Activated CD4-positive, alpha-beta T cell treated with anti-CD3 and anti-CD28 coated beads, Interleukin-2, amount 10 ng/mL, durations not matched to agents 24 days and 14 days (primary cell): ENCODE measurements at places on chromosomes 6 and 20. TPM values are rescaled to one million over a fixed set of nuclear protein-coding genes. Genes with fewer than 3 reads are reported as not detected.

GRCh38 chr20:63255931-63256704 lies 1.9 kb upstream of the NKAIN4 start:
- DNase-seq, result no peak
- no peak overlapping the region for H3K4me3 ChIP-seq
- H3K27me3 ChIP-seq, result peaks cover 30% of the 10 kb centered on the region
- H3K27ac ChIP-seq, result no peak overlapping the region
- no peaks in the 10 kb centered on the region for H3K4me1 ChIP-seq

Gene MDFI
- not detected in 2 replicates for total RNA-seq

DNA sequence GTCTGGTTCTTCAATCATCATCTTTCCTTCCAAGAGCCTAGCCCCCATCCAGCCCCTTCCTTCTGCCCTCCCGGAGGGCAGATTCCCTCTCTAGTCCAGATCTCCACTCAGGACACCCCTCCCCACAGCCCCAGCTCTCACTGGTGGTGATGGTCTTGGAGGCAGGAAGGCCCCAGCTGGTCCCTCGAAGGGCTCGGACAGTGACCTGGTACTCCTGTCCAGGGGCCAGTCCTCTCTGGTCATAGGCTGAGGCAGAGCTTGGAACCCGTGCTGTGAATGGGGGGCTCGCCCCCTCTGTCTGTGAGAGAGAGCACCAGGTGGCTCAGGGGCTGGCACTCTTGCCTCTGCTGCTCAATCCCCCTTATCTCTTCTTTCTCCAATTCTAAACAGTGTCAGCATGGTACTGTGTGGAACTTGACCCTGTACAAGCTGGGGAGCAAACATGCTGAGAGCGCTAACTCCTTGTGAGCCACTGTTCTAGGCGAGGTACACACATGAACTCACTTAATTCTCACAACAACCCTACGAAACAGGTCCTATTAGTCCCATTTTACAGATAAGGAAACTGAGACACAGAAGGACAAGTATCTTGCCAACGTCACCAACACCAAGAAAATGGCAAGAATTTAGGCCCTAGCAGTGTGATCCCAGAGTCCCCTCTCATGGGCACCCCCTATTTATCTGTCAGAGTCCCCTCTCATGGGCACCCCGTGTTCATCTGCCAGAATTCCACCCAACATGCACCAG lies 19.9 kb downstream of the TNXB start:
- H3K27me3 ChIP-seq, result peaks cover 73% of the 10 kb centered on the region
- H3K4me3 ChIP-seq, result no peak overlapping the region
- peaks cover 15% of the 10 kb centered on the region for H3K4me1 ChIP-seq
- no peaks in the 10 kb centered on the region for H3K36me3 ChIP-seq
- no peak overlapping the region for H3K27ac ChIP-seq

Gene C6orf163
- total RNA-seq, result 1.3 and 1.9 TPM in 2 replicates

- no peak overlapping the region for H3K4me3 ChIP-seq
- no peaks in the 10 kb centered on the region for H3K36me3 ChIP-seq
- H3K4me1 ChIP-seq, result no peaks in the 10 kb centered on the region
- no peak for DNase-seq
- H3K27me3 ChIP-seq, result no peaks in the 10 kb centered on the region
These were observed 33.5 kb downstream of the PLG start for GRCh38 chr6:160735523-160735922.

GRCh38 chr6:156977527-156978291 lies 200.5 kb downstream of the ARID1B start:
- peaks cover 34% of the 10 kb centered on the region for H3K4me1 ChIP-seq
- H3K36me3 ChIP-seq, result no peaks in the 10 kb centered on the region
- peak overlapping the region; percentile 18 for H3K27ac ChIP-seq

- H3K27ac ChIP-seq, result no peak overlapping the region
- no peak for DNase-seq
- H3K4me1 ChIP-seq, result no peaks in the 10 kb centered on the region
- no peaks in the 10 kb centered on the region for H3K36me3 ChIP-seq
These were observed 210.7 kb downstream of the TFAP2C start for GRCh38 chr20:56839786-56840185.

Gene CITED2
- 49.0 and 56.0 TPM in 2 replicates for total RNA-seq

DNA sequence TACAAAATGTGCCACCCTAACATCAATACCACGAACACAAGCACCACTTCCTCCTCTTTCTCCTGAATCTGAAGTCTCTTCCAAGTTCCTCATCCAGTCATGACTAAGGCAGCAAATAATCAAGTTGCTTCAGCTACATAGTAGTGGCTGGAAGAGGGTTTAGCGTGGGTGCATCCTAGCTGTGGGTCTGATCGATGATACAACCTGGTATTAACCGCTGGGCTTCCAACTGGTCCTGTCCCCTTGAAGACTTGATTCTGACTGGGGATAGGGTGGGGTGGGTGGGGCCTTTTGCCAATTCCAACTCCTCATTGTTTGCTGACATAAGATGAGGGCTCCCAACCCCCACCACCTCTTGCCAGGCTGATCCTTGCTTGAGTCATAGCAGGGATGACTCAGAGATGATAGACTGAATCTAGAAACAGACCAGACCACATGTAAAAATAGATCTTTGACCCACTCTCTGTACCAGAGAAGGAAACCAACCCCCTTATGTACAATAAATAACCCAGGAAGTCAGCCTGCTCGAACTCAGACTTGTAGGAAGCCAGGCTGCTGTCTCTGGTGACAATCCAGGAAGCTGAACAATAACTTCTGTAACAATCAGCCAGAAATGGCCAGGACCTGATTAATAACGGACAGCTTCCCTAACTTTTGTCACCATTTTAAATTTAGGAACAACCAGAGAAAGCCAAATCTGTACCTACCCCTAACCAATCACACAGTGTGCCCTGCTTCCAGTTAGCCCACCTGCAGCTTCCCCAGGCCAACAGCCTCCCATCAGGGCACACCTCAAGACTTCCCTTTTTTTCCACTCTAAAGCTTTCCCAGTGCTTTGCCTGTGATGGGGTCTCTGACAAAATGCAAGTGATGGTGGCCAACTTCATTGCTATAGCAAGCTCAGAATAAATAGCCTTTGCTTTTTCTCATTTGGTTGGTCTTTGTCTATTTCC lies 68.9 kb upstream of the FAM184A start:
- H3K4me1 ChIP-seq, result peaks cover 56% of the 10 kb centered on the region
- DNase-seq, result peak; percentile 78
- H3K27me3 ChIP-seq, result no peaks in the 10 kb centered on the region
- H3K27ac ChIP-seq, result peak overlapping the region; percentile 86
- H3K4me3 ChIP-seq, result peak overlapping the region; percentile 36

- H3K4me1 ChIP-seq, result no peaks in the 10 kb centered on the region
- no peak overlapping the region for H3K4me3 ChIP-seq
- H3K36me3 ChIP-seq, result no peaks in the 10 kb centered on the region
- no peak overlapping the region for H3K27ac ChIP-seq
These were observed 10.6 kb downstream of the RBM24 start for GRCh38 chr6:17291778-17292177.

Gene KPNA5
- 7.2 and 7.7 TPM in 2 replicates for total RNA-seq

Gene HCK
- total RNA-seq, result not detected in 2 replicates

Gene CTAGE9
- not detected in 2 replicates for total RNA-seq

Gene SIRPD
- total RNA-seq, result not detected in 2 replicates

DNA sequence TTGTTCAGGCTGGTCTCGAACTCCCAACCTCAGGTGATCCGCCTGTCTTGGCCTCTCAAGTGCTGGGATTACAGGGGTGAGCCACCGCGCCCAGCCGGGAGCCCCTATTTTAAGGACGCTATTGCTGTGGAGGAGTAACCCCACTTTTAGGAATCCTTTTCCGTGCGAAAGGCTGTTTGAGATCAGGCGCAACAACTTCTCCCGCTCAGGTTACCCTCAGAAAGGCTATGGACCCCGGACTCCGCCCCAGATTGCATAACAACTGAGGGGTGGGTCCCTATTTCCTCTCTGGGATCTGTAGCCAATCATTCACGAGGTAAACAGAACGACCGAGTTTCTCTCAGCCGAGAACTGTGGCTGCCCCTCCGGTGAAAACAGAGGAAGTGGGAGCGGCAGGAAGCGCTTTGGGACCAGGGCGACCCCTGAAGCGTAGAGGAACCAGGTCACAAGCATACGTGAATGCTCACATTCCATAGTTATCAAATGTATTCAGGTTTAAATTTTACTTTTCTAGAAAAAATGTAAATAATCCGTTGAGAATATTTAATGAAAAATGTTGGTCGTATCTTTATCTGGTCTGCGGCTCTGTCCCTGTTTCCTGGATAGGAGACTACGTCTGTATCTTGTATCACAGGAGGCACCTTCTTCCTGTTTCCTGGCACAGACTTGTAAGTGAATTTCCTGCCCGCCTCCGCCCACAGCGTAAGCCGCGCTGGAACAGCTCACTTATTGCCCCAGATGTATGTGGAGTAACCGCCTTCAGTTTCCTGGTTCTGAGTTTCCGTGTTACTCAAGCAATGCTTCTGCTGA lies 26.8 kb downstream of the HLA-E start:
- H3K27me3 ChIP-seq, result no peaks in the 10 kb centered on the region
- peak overlapping the region; percentile 97 for H3K27ac ChIP-seq
- H3K4me3 ChIP-seq, result peak overlapping the region; percentile 83
- peaks cover 44% of the 10 kb centered on the region for H3K4me1 ChIP-seq
- DNase-seq, result peak; percentile 97

Gene MCCD1
- not detected in 2 replicates for total RNA-seq

- H3K36me3 ChIP-seq, result no peaks in the 10 kb centered on the region
- peak overlapping the region; percentile 43 for H3K27ac ChIP-seq
- DNase-seq, result no peak
- H3K4me3 ChIP-seq, result peak overlapping the region; percentile 55
- H3K4me1 ChIP-seq, result peaks cover 6% of the 10 kb centered on the region
These were observed 5.9 kb downstream of the TGM6 start for GRCh38 chr20:2386516-2387179.

Gene TRIM15
- total RNA-seq, result 0.24 and 0.65 TPM in 2 replicates
